GM23248 (cell line): ENCODE measurements at places on chromosomes 7 and 10.

DNA sequence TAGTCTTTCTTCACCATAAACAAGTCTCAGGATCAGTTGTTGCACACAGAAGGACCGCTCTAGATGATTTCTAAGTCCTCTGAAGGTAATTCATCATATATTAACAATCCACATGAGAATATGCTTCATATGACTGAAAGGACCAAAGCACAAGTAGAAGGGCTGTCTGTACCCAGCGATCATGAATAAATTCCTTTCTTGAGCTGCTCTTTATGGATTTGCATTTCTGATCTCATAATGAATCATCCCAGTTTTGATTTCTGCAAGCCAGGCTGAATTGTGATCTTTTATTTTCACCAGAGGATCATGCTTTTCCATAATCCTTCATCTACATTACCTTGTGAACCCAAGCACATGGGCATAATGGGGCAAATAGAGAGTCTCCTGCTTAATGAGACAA is 675.6 kb downstream of the MAGI2 start:
- DNase-seq, result peak; percentile 39

GRCh38 chr7:93890464-93891068 is at the start of gene TFPI2:
Gene TFPI2 (minus strand): TSS chr7:93890753. CDS start chr7:93890678, 75 bp downstream.
- DNase-seq, result peak; percentile 84

GRCh38 chr7:108145401-108145800 is 15.2 kb upstream of the LAMB4 start:
- DNase-seq, result no peak

DNA sequence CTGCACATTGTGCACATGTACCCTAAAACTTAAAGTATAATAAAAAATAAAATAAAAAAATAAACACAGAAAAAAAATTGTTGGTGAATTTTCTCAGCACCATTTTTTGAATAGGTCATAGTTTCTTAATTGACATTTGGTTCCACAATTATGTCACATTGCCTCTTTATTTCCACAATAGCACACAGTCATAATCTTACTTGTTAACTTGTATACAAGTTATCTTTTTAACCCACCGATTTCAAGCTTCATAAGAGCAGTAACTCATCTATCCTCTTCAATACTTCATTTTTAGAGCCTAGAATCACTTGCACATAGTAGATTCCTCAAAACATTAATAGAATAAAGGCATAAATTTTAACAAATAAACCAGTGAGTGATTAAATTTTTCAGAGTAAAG is 1425.1 kb upstream of the LRRTM3 start:
- DNase-seq, result no peak
